ENCODE measurements at places on chromosomes 5 and 9.
A peak's percentile ranks its signal among the peaks of the same experiment; 100 is the strongest.

DNA sequence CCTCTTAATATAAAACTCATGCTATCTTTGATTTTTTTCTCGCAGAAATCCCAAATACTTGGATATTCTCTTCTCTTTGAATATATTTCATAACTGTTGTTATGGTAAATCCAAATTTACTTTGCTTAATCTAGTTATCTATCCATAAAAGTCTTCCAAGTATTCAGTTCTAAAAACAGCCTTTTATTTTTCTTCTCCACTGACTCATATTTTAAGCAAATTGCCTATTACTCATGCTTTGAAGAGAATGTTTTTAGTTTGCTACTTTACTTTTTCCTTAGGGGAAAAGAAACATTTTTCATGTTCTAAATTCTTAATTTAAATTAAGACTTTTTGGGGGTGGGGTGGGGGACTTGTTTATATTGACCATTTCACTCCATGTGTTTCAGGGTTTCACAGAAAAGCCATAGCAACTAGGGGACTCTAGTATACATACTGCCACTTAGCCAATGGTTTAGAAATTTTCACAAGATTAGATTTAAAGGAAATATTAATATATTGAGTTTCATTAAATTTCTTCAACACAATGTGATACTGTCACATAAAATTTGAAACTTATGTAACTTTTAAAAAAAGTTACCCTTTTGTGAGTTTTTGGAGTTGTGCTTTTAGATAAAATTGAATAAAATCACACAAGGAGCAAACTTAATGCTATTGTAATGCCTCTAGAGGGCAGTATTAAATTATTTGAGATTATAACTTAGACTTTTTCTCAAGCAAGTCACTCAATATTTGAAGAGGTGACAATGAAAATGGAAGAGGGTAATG lies 545.8 kb upstream of the ARRDC3 start:
- no peak for DNase-seq

DNA sequence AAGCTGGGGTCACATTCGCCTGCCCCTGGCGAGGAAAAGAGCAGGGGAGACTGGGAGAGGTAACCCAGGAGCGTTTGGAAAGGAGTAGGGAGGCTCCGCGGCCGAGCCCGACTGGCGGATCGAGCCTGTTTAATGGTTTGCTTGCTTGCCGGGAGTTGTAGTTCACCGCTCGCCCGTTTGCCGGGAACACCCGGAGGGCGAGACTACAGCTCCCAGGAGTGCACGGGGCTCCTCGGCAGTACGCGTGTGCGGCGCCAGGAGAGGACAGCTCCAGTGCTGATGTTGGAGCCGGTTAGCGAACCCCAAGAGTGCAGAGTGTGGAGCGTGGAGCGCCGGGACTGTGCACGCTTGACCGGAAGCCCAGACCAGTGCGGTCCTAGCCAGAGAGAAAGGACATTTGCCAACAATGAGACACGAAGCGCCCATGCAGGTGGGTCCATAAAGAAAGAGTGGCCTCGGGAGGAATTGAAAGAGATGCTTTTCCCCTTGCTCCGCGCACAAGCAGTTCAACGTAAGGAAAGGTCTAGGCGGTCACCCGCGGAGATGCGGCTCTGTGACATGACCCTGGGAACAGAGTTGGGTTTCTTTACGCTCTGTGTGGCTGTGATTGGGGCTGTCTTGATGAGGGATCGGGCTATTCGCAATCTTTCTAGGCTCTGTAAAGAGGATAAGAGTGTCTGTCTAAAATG lies at the start of gene RAB3C:
Gene RAB3C (plus strand): TSS at position 273 of the 689 bp plus-strand sequence. CDS start 134 bp downstream, at position 407.
- DNase-seq: peak; percentile 17

GRCh38 chr9:136623016-136623841 lies 39.5 kb upstream of the EGFL7 start:
- DNase-seq: no peak

- DNase-seq: no peak
Measured at GRCh38 chr9:35293376-35293964, 131.7 kb downstream of the UNC13B start.

GRCh38 chr9:86353655-86354010 lies 577 bp downstream of the TUT7 start:
- DNase-seq: peak; percentile 14

DNA sequence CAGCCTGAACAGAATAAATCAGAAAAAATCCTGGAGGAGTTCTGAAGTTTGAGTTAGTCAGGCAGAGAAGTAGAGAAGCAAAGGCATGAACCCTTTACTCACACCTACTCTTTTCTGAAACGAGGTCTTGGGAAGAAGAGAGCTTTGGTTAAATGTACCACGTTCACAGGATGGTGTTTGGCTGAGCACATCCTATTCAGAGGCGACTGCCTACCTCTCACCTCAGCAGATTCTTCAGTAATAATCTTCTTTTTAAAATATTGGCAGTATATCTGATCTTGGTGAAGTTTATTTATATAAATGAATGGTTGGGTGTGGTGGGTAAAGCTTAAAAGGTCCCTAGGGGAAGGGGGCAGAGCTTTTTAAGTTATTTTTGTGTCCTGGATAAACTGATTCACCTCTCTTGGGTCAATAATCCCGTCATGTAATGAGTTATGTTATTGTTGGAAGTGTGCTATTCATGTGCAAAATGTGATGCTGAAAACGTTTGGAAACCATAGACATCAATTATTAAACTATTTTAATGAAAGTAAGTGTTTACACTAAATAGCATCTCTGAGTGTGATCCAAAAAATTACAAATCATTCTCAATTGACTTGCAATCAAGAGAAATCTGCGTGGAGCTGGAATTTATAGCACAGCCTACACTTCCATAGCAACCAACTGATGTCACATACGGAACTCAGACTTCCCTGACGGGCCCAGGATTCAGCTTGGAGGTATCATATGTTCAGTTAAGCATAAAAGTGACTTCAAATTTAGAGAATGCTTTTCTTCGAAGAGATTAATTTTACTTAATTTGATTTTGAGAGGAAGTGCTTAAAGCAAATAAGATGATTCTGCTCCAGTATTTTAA lies 94.3 kb upstream of the EQTN start:
- no peak for DNase-seq

DNA sequence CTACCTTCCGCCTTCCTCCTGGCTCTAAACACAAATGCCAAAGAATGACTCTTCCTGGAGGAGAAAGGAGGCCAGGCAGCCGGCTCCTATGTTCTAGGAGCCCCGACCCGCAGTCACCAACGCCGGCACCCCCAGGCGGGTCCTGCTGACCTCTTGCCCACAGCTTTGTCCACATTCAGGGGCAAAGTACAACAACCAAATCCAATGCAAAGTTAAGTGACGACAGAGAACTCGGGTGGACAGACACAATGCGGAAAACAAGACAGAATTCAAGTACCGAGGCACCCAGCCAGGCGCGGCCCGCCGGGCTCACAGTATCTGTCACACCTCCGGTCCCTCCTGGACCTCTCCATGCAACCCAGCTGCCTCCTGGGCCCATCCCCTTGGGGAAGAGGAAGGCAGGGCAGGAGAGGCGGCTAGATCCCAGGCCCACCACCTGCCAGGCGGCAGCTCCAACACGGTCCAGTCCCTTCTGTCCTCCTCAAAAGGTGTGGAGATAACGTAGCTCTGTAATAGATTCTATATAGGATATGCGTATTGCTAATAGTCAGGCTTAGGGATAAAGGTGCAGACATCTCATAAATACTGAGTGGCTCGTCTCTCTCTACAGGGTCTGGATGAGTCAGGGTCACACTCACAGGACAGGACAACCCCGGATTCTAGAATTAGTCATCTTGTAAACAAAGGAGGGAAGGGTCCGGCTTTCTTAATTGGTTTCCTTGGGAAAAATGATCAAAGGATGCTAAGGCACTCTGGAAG lies 46.9 kb upstream of the UBAC1 start:
- no peak for DNase-seq

- no peak for DNase-seq
Measured at GRCh38 chr9:108588246-108588645, 267.5 kb downstream of the ACTL7B start.

GRCh38 chr5:148811756-148812155 lies 14.7 kb upstream of the ADRB2 start:
- no peak for DNase-seq

- DNase-seq: no peak
Measured at GRCh38 chr9:114069476-114070187, 8.5 kb downstream of the AMBP start.

DNA sequence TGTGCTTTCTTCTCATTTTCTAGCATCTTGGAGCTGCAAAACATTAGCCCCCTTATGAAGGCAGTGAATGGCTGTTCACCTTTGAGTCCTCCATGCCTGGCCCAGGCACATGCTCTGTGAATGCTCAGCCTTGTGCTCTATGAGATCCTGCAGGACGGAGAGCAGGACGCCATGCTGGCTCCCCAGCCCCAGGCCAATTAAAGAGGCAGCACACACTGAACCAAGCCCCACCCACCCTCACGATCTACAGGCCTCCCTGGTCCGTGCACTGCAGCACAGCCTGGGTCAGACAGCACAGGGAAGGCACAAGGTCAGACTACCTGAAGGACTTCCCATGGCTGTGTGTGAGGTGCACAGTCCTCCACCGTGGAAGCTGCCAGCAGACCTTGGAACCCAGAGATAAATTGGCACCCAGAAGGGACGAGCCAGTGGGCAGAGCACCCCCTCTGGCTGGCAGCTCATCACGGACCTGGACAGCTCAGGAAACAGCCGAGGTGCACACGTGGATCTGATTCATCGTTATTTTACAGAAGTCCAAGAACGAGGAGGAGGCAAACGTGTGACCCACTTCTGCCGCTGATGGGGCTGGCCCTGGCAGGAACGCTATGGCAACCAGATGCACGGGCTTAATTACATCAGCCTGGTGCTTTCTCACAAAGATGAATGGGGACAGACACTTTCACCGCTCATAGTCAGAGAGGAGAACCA lies 59.5 kb downstream of the OLFM1 start:
- DNase-seq: no peak

GRCh38 chr5:38099205-38100168 lies 158.9 kb upstream of the EGFLAM start:
- DNase-seq: no peak

- DNase-seq: no peak
Measured at GRCh38 chr9:80382211-80382891, 810.6 kb downstream of the TLE4 start.

DNA sequence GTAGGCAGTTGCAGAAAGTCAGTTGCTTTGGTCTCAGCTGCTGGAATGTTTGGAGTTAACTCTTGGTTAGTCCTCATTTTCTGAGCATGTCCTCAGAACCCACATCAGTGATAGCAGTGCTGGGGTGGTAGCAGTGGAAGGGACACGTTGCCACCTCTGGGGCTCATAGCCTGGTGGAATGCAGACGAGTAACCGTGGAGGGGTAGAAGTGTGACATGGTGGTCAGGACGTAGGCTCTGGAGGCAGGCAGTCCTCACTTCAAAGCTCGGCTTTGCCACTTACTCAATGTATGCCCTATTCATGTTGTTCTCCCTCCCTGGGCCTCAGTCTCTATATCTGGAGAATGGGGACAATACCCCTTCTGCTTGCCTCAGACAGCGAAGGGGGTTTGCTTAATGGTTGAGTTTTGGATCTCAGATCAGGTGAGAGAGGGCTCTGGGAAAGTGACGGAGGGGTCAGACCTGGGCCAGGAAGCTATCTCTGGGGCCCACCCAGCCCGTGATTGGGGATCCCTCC lies 62.8 kb downstream of the RGS3 start:
- DNase-seq: no peak

- no peak for DNase-seq
Measured at GRCh38 chr9:92749071-92749933, 15.3 kb downstream of the BICD2 start.

DNA sequence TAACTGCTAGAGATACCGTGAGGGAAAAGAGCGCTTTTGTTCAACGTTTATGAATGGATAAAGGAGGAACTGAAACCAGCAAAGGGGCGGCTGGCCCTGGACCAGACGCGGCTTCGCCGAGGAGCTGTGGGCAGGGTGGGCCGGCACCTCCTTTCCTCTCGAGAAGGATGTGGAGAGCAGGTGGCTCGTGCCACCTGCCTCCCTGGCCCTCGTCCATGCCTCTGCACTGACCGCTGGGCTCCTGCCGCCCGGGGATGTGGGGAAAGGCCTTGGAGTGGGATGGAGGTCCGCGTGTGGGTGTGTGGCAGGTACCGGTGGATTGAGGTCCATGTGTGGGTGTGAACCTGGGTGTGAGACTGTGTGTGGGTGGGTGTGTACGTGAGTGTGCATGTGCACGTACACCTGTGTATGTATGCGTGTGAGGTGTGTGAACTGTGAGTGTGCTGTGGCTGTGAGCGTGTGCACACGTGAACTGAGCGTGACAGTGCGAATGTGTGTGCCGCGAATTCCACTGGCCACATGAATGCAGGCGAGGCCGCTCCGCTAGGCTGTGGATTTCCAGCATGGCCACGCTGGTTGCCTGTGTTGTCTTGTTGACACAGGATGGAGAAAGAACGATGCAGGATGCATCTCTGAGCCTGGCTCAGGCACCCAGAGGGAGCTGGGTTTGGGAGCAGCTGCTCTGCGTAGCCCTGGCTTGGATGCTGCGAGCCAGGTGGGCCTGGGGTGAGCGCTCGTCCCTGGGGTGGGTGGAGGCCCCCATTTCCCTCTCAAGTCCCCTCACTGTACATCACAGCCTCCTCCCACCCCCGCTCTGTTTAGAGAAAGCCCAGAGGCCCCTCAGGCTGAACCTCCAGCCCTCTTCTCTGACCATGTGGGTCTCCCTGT lies 4.4 kb upstream of the CEP72 start:
- DNase-seq: no peak

DNA sequence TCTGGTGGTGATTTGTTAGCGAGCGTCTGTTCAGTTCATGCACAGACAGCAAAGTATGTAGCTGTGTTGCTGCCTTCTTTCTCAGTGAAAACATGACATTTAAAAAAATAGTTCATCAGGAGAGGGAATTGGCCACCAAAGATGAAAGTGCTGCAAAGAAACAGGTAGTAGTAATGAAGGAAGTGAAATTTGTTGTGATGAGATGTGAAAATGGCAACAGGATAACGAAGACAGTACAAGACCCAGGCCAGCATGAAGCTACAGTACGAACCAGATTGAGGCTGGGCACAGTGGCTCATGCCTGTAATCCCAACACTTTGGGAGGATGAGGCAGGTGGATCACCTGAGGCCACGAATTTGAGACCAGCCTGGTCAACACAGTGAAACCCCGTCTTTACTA lies 136.0 kb downstream of the SMARCA2 start:
- no peak for DNase-seq

GRCh38 chr9:95491543-95492320 lies 25.0 kb downstream of the PTCH1 start:
- no peak for DNase-seq

DNA sequence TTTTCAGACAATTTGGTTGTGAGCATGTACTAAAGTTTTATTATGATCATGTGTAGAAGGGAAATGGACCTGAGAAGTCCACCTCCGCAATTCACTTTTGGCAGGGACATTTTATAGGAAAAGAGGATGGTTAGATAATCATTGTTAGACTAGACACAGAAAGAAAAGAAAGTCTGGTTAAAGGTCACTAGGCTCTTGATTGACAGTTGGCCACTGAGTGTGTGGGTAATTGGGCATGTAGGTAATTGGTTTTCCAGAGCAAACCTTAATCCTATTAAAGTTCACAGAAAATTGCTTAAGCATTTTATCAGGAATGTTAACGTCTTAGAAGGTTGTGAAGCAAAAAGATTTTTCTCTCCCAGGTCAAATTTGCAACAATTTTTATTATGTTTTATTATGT lies 158.5 kb upstream of the CLINT1 start:
- DNase-seq: no peak
